ENCODE measurements at places on chromosomes 11 and 22. TPM values are rescaled to one million over a fixed set of nuclear protein-coding genes. Genes with fewer than 3 reads are reported as not detected.

The HBB gene
- total RNA-seq, result 76.0 TPM

The OR5M10 gene
- total RNA-seq, result not detected

The RFPL2 gene
- total RNA-seq, result 0.10 TPM

The CASP5 gene
- 0.84 TPM for total RNA-seq

The CDC45 gene
- total RNA-seq, result 0.42 TPM

The FGF3 gene
- total RNA-seq, result not detected

The USP2 gene
- total RNA-seq, result under 0.01 TPM

The CHRDL2 gene
- total RNA-seq, result not detected

The CSNK2A3 gene
- 1.3 TPM for total RNA-seq

The KLHL22 gene
- 23.6 TPM for total RNA-seq

The CCDC89 gene
- not detected for total RNA-seq

The RIMBP3C gene
- total RNA-seq, result 0.10 TPM

The RNF169 gene
- total RNA-seq, result 29.5 TPM

The GRIK4 gene
- 0.21 TPM for total RNA-seq

The SMIM35 gene
- total RNA-seq, result 0.21 TPM

The KCTD14 gene
- not detected for total RNA-seq

The EMID1 gene
- total RNA-seq, result 0.21 TPM

The TEX54 gene
- total RNA-seq, result 2.4 TPM

The APOBEC3F gene
- 0.94 TPM for total RNA-seq

The CDCA5 gene
- not detected for total RNA-seq

The TSPAN18 gene
- 8.5 TPM for total RNA-seq

The GRM5 gene
- not detected for total RNA-seq

The PLA2G3 gene
- total RNA-seq, result not detected

The MRPL21 gene
- 20.4 TPM for total RNA-seq

The OR10A2 gene
- not detected for total RNA-seq

The TKFC gene
- total RNA-seq, result 18.5 TPM

The SYT13 gene
- total RNA-seq, result under 0.01 TPM

The P2RY6 gene
- 0.42 TPM for total RNA-seq

The FJX1 gene
- total RNA-seq, result not detected

The OR5B12 gene
- total RNA-seq, result not detected

The SLC22A6 gene
- total RNA-seq, result not detected

The BCO2 gene
- total RNA-seq, result 1.4 TPM

The YPEL4 gene
- 1.3 TPM for total RNA-seq

The OR5A1 gene
- under 0.01 TPM for total RNA-seq

The SMC1B gene
- 0.10 TPM for total RNA-seq

The OR8J3 gene
- not detected for total RNA-seq

The SYT9 gene
- 0.10 TPM for total RNA-seq

The DBX1 gene
- not detected for total RNA-seq

The PAX6 gene
- total RNA-seq, result 0.21 TPM

The IGHMBP2 gene
- total RNA-seq, result 15.5 TPM

The UPB1 gene
- total RNA-seq, result 3.6 TPM

The CHRNA10 gene
- total RNA-seq, result 0.31 TPM

The ANO5 gene
- 0.63 TPM for total RNA-seq

The CCDC73 gene
- not detected for total RNA-seq

The BAIAP2L2 gene
- total RNA-seq, result 0.31 TPM

The TCN2 gene
- 8.7 TPM for total RNA-seq

The STX3 gene
- total RNA-seq, result 20.9 TPM

The MYO18B gene
- 0.31 TPM for total RNA-seq

The MMP10 gene
- total RNA-seq, result 0.31 TPM
